ENCODE measurements at places on chromosomes 3 and 15. TPM values are rescaled to one million over a fixed set of nuclear protein-coding genes. Genes with fewer than 3 reads are reported as not detected.

The UCN2 gene
- 3.4 TPM for total RNA-seq

The AP3B2 gene
- not detected for total RNA-seq

DNA sequence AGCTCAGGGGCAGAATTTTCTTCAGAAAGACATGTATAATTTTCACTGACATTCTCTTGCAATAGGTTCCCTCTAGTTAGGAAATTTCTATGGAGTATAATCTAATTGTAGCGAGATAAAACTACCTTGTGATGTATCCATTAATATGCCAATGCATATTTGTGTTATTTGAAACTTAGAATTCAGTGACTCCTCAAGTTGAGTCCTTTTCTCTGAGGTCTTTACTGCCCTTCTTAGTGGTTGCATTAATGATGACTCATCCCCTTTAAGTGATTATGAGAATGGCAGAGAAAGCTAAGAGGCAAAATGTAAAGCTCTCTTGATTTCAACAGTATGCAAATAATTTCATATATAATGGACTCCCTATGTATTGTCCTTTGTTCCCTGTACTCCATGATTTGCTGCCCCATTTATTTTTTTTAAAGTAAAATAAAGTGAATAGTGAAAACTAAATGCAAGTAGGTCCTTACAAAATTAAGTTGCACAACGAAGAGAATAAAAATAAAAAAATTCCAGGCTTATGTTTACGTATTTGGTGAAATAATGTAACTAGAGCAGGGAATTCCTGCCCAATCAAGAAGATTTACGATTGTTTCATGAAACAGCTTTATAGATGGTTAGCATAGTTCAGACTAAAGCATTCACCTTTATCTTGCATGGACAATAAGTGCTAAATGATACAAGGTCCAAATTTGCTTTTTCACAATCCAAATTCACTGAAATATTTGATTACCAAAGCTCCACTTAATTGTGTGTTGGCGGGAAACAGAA is 78.1 kb downstream of the ZPLD1 start:
- H3K27ac ChIP-seq = no peak overlapping the region
- H3K27me3 ChIP-seq = peaks cover 15% of the 10 kb centered on the region
- H3K4me1 ChIP-seq = no peaks in the 10 kb centered on the region
- H3K4me3 ChIP-seq = no peak overlapping the region

DNA sequence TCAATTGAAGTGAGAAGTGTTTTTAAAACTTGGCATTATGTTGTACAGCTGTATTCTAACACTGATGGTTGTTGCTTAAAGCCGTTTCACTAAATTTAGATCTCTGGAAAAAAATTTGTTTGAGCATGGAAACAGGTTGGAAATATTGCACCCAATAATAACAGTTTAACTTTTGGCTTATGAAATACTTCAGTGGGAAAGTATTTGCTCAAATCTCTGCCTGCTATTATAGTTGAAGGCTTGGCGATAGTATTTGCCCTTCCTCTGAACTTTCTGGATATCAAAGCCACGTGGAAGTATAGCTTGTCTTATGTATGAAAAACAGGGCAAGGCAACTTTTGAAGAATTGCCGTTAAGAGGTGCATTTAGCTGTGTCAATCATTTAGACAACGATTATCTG is 270.3 kb upstream of the LRRFIP2 start:
- peaks cover 2% of the 10 kb centered on the region for H3K36me3 ChIP-seq
- H3K27me3 ChIP-seq = peaks cover 49% of the 10 kb centered on the region
- no peak overlapping the region for H3K4me3 ChIP-seq
- H3K27ac ChIP-seq = no peak overlapping the region

GRCh38 chr3:172608575-172608974 is 85.3 kb upstream of the TNFSF10 start:
- no peak overlapping the region for H3K4me3 ChIP-seq
- peaks cover 34% of the 10 kb centered on the region for H3K4me1 ChIP-seq
- DNase-seq = no peak
- peaks cover 6% of the 10 kb centered on the region for H3K36me3 ChIP-seq

DNA sequence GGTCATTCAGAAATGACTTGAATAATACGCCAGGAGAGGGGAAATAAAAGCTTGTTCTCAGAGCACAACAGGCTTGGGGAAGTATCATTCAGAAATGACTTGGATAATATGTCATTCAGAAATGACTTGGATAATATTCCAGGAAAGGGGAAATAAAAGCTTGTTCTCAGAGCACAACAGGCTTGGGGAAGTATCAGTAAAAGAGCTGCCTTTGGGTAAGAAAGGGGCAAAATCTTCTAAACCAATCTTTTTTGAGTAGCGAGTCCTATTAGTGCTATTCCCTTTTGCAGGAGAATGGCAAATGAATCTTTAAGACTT is 20.9 kb downstream of the GABRR3 start:
- H3K27ac ChIP-seq = no peak overlapping the region
- no peaks in the 10 kb centered on the region for H3K36me3 ChIP-seq
- peaks cover 40% of the 10 kb centered on the region for H3K27me3 ChIP-seq
- no peaks in the 10 kb centered on the region for H3K4me1 ChIP-seq
- no peak for DNase-seq
- no peak overlapping the region for H3K4me3 ChIP-seq

DNA sequence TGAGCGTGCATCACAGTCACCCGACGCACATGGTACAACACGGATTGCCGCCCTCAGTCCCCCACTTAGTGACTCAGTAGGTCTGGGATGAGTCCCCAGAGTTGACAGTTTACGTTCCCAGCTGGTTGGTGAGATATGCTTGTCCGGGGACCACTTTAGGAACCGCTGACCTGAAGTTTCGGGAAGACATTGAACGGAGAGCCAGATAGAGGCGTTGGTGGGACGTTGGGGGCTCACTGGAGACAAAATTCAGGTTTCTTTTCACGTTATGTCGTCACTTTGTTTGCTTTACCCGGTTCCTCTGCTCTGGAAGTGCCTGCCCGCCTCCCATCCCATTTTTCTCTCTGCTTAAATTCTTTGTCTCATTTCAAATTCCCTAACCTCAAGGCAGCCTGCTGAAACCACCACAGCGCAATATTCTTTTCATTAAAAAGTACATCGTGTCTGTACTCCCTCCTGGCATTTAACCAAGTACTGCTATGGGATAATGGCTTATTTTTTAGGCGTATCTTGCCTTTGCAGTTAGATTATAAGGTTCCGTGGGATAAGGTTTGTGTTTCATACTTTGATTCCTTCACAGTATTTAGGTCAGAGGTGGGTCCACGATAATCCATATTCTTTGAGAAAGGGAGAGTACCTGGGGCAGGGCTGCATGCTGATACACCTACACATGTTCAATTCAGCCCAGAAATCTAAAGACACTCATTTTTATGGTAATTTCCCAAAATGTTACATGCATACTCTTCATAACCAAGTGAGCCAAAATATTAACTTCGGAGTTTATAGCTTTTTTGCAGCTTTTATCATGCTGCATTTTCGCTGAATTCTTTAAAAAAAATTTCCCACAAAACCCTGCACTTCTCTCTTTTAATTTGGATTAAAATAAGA is 921 bp downstream of the LMLN start:
- H3K4me1 ChIP-seq = peaks cover 44% of the 10 kb centered on the region
- peak overlapping the region; percentile 92 for H3K4me3 ChIP-seq
- H3K27ac ChIP-seq = peak overlapping the region; percentile 97
- H3K36me3 ChIP-seq = peaks cover 2% of the 10 kb centered on the region
- H3K27me3 ChIP-seq = no peaks in the 10 kb centered on the region

- H3K27ac ChIP-seq = no peak overlapping the region
- no peak overlapping the region for H3K4me3 ChIP-seq
- no peak for DNase-seq
- peaks cover 20% of the 10 kb centered on the region for H3K4me1 ChIP-seq
- H3K27me3 ChIP-seq = no peaks in the 10 kb centered on the region
These were observed 53.3 kb downstream of the OSBPL10 start for GRCh38 chr3:31927811-31928210.

GRCh38 chr3:146637871-146638270 is 32.7 kb upstream of the PLSCR5 start:
- H3K4me1 ChIP-seq = peaks cover under 1% of the 10 kb centered on the region
- no peak overlapping the region for H3K4me3 ChIP-seq
- no peak for DNase-seq
- no peaks in the 10 kb centered on the region for H3K27me3 ChIP-seq
- H3K27ac ChIP-seq = no peak overlapping the region
- H3K36me3 ChIP-seq = no peaks in the 10 kb centered on the region

DNA sequence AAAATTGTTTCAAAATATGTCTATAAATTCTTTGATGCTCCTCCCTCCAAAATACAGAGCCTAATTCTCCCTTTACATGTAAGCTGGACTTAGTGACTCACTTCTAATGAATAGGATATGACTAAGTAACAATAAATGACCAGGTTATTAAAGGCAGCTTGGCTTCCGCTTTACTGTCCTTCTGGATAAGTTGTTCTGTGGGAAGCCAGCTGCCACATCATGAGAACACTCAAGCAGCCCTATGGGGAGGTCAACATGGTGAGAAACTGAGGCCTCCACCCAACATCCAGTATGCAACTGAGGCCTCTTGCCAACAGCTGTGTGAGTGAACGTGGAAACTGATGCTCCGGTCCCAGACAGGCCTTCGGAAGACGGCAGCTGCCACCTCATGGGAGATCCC is 247.3 kb upstream of the CHRM5 start:
- no peaks in the 10 kb centered on the region for H3K36me3 ChIP-seq
- no peak overlapping the region for H3K4me3 ChIP-seq
- H3K4me1 ChIP-seq = peaks cover 4% of the 10 kb centered on the region
- H3K27me3 ChIP-seq = no peaks in the 10 kb centered on the region

GRCh38 chr3:100465892-100466777 is 26.3 kb upstream of the TMEM45A start:
- H3K27ac ChIP-seq = no peak overlapping the region
- H3K36me3 ChIP-seq = peaks cover 5% of the 10 kb centered on the region
- peaks cover 3% of the 10 kb centered on the region for H3K27me3 ChIP-seq
- no peak for DNase-seq
- H3K4me1 ChIP-seq = peaks cover 3% of the 10 kb centered on the region

The ROBO2 gene
- total RNA-seq = 2.8 TPM

DNA sequence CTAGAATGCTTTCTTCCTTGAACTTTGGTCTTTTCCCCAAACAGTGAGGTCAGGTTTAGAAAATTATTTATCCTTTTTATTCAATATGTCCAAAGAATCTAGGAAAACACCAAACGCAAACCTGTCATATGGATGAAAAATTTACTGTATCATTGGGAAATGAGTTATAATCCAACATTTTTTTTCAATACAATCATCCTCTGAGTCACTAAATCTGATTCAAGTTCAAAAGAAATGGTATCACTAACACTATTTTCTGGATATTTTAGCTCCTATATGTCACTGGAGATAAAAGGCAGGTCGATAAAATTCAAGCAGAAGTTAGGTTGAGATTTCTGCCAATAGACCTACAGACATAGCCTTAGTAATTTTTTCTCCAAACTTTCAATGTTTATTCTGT is 591.6 kb upstream of the AGTR1 start:
- H3K27me3 ChIP-seq = no peaks in the 10 kb centered on the region
- no peak for DNase-seq
- no peak overlapping the region for H3K4me3 ChIP-seq
- H3K36me3 ChIP-seq = no peaks in the 10 kb centered on the region
- peaks cover 7% of the 10 kb centered on the region for H3K4me1 ChIP-seq

The SERPINI1 gene
- total RNA-seq = 2.4 TPM

The LRRC57 gene
- 31.9 TPM for total RNA-seq

- no peak overlapping the region for H3K4me3 ChIP-seq
- H3K27ac ChIP-seq = no peak overlapping the region
- peaks cover 3% of the 10 kb centered on the region for H3K36me3 ChIP-seq
- DNase-seq = no peak
- no peaks in the 10 kb centered on the region for H3K4me1 ChIP-seq
- H3K27me3 ChIP-seq = no peaks in the 10 kb centered on the region
These were observed 16.0 kb downstream of the CD200 start for GRCh38 chr3:112348943-112349342.

DNA sequence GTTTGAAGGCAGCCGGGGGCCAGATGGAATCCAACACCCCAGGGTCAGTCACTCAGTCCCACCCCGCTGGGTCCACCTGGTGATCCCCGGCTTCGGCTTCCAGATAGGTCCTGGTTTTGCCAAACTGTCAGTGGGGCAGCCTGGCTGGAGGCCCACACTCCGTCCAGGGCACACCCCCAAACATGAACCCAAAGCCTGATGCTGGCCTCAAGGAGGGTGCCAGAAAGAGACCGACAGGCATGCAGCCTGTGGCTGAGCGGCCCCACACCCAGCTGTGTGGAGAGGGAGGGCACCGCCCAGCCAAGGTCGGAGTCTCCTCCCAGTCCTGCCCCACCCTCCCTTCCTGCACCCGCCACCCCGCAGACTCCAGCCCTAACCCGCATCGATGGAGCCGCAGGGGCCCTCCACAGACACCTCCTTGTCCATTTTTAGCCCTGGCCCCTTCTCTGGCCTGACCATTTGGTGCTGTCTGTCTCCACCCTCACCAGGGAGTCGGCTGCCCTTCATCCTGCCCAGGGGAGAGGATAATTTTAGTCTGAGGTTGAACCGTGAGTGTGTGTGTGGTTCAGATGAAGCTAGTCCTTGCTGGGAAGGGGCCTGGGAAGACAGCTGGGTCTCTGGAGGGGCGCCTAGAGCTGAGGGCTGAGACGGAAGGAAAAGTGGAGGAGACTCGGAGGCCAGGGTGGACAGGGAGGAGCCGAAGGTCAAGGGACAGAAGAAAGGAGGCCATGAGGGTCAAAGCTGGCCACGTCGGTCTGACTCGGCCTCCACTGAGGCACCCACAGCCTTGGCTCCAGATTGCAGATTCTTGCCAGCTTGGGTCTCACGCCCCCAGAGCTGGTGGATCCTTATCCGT is 23.1 kb downstream of the TNK2 start:
- peak overlapping the region; percentile 68 for H3K27ac ChIP-seq
- peak; percentile 72 for DNase-seq
- peaks cover 7% of the 10 kb centered on the region for H3K36me3 ChIP-seq
- no peaks in the 10 kb centered on the region for H3K27me3 ChIP-seq

The ESYT3 gene
- 0.70 TPM for total RNA-seq

GRCh38 chr3:161631536-161631935 is 134.9 kb downstream of the OTOL1 start:
- H3K4me1 ChIP-seq = no peaks in the 10 kb centered on the region
- no peaks in the 10 kb centered on the region for H3K36me3 ChIP-seq
- H3K4me3 ChIP-seq = no peak overlapping the region

The IL16 gene
- total RNA-seq = 2.0 TPM

The ZPLD1 gene
- not detected for total RNA-seq

GRCh38 chr3:50303013-50303815 is at the start of gene HYAL1:
Gene HYAL1, minus strand, starts transcription at chr3:50303574. Its CDS starts 618 bp downstream, at chr3:50302956.
- no peaks in the 10 kb centered on the region for H3K27me3 ChIP-seq
- no peak for DNase-seq
- H3K36me3 ChIP-seq = no peaks in the 10 kb centered on the region
- H3K27ac ChIP-seq = no peak within 1 kb of the TSS

DNA sequence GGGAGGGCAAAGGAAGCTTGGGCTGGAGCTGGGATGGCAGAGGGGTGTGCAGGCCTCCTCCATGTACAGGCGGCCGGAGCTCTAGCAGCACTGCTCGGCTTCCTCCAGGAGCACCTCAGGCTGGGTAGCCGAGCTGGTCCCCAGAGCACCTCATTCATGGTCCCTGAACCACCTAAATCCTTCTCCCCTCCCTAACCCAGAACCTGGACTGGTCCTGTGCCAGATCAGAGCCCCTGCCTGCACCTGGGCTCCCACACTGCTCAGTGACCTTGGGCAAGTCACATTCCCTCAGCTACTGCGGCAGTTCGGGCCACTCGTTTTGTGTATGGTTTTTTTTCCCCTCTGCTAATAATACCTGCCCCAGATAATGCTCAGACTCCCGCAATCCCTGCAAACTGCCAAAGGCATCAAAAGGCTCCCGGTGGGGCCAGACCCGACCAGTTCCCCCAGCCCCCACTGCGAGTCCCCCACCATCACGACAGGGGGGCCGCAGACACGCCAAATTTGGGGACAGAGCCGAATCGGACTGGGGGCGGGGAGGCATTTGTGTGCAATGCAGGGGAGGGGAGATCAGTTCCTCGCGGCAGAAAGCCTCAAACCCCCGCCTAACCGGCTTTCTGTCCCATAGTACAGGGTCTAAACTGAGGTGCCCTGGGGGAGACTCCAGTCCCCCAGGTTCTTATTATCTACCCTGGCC is 1.3 kb downstream of the SEMA7A start:
- peaks cover 14% of the 10 kb centered on the region for H3K4me1 ChIP-seq
- H3K4me3 ChIP-seq = peak overlapping the region; percentile 58
- no peak for DNase-seq
- no peak overlapping the region for H3K27ac ChIP-seq
- no peaks in the 10 kb centered on the region for H3K36me3 ChIP-seq
- peaks cover 2% of the 10 kb centered on the region for H3K27me3 ChIP-seq

Data from chondrocyte (in vitro differentiated cells).